ENCODE measurements at places on chromosomes 3 and 15.

DNA sequence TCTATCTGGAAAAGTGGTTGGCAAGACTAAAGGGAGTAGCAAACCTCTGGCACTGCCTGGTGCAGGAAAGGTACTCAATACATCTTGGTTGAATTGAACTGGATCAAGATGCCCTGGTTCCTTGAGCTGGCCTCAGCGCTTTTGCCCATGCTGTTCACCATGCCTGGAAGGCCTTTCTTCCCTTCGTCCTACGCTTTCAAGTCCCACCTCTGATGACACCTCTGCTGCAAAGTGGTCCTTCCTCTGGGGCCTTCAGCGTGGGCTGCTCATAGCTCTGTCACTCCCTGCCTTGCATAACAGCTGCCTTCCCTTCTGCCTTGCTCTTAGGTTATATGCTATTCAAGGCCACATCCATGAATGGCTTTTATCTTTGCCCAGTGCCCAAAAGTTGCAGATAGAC, 23.0 kb downstream of the ITGA11 start:
- no peak for DNase-seq

- DNase-seq = no peak
Measured at GRCh38 chr3:98780343-98780742, 17.2 kb downstream of the ST3GAL6 start.

GRCh38 chr3:9244495-9245183, 4.8 kb downstream of the SRGAP3 start:
- no peak for DNase-seq

- DNase-seq = no peak
Measured at GRCh38 chr3:64008487-64009351, 14.6 kb downstream of the PSMD6 start.

DNA sequence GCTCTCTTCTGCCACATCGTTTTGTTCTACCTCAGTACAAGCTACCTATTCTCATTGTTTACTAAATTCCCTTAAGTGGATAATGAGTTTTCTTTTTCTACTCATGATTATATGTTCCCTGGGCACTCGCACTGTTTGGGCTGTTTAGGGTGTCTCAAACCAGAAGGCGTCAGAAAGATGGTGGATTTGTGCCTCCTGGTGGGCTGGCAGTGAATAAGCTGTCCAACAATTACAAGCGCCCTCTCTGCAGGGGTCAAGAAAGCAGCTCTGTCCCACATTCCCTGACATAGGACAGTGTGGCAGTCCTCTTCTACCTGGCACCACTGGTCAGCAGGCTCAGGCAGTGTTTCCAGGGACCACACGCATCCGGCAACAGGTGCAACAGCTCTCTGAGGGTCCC, 173.4 kb upstream of the PPP2R3A start:
- no peak for DNase-seq

DNA sequence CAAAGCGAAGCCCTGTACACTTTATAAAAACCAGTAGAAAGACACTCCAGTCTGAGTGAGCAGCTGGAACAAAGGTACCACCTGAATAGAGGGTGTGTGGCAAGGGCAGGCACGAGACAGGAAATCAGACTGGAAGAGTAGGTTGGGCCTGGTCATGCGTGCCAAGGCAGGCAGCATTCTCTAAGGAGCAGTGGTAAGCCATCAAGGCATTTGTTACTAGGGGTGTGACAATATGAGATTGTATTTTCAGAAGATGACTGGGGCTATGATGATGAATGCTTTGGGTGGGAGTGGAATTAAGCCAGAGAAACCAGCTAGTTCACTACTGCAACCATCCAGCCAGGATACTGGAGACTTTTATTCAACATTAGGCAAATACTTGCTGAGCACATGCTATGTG, 5.0 kb downstream of the JMJD7 start:
- no peak for DNase-seq

GRCh38 chr15:36903922-36904556, 196.3 kb downstream of the MEIS2 start:
- DNase-seq = no peak

- no peak for DNase-seq
Measured at GRCh38 chr3:48930590-48930989, 11.9 kb downstream of the ARIH2 start.

GRCh38 chr3:76673171-76673570, 366.7 kb upstream of the ROBO2 start:
- DNase-seq = no peak

- no peak for DNase-seq
Measured at GRCh38 chr3:143637133-143637532, 211.1 kb downstream of the SLC9A9 start.

DNA sequence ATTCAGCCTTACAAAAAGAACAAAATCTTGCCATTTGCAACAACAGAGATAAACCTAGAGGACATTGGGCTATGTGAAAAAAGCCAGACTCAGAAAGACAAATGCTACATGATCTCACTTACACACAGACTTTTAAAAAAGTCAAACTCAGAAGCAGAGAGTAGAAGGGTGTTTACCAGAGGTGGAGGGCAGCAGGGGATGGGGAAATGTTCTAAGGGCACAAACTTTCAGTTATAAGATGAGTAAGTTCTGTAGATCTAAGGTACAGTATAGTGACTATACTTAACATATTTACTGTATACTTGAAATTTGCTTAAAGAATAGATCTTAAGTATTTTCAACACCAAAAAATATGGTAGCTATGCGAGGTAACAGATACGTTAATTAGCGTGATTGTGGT, 3.0 kb downstream of the MYEF2 start:
- DNase-seq = no peak

DNA sequence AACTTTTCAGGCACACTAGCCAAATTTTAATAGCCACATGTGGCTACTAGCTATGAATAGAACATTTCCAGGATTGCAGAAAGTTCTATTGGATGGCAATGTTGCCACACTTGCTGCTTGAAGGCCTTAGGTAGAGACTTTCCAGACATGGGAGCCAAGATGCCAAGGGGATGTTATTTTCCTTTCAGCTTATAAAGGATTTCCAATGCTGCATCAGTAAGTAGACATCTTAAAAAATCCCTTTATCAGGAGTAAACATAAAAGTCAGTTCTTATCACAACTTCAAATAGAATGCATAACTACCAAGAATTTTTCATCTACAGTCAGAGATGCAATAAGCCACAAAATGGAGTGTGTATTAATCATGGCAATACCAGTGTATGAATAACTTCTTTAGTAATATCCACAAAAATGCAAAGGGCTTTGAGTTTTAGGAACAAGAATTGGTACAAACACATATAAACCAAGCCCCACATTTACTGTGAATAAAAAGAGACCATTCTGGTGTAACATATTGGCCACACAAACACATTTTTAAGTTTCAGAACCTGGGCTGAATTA, 457.1 kb upstream of the ADAMTS9 start:
- DNase-seq = no peak

- no peak for DNase-seq
Measured at GRCh38 chr3:42055291-42055690, 35.9 kb upstream of the TRAK1 start.

GRCh38 chr3:193140381-193140780, 100.6 kb upstream of the PLAAT1 start:
- DNase-seq = no peak

- DNase-seq = no peak
Measured at GRCh38 chr3:72176537-72177041, 391.6 kb upstream of the PROK2 start.

DNA sequence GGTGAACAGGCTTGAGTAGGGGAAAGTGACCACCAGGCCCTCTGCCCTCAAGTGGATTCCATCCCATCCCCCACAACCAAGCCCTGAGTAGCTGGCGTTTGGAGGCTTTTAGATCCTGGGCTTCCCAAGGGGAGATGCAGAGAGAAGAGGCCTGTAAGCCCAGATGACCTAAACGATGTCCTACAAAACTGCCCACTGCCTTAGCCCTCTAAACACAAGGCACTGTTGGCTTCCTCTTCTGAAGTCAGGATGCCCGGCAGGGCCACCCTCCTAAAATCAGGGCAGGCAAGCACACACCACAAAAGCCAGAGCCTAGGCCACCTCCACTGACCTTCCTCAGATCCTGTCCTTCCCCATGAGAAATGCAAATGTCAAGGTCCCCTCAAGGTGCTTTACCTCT, 68.6 kb downstream of the ADCY5 start:
- DNase-seq = no peak

GRCh38 chr3:58384381-58385090, 49.1 kb downstream of the PDHB start:
- DNase-seq = no peak

GRCh38 chr3:186362537-186362842, 456 bp upstream of the DGKG start:
- DNase-seq = no peak

GRCh38 chr3:14811684-14812083, 7.1 kb upstream of the FGD5 start:
- no peak for DNase-seq

DNA sequence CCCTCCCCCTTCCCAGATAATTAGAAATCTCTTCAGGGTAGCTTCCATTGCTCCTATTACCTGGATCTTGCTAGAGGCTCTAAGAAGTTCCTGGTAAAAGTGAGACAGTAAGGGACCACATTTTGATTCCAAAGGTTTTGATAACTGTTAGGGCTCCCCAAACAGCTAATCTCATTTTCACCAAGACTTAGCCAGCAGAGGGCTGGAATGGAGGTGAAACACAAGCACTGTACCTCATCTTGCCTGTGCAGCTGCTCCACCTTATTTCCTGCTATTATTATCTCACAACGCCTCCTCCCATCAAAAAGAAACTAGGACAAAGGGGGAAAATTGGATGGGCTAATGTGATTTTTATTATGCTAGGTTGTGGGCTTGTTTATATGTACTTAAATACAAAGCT, 7.3 kb downstream of the SETD5 start:
- DNase-seq = no peak

- DNase-seq = no peak
Measured at GRCh38 chr15:48596841-48597240, 48.7 kb downstream of the FBN1 start.

DNA sequence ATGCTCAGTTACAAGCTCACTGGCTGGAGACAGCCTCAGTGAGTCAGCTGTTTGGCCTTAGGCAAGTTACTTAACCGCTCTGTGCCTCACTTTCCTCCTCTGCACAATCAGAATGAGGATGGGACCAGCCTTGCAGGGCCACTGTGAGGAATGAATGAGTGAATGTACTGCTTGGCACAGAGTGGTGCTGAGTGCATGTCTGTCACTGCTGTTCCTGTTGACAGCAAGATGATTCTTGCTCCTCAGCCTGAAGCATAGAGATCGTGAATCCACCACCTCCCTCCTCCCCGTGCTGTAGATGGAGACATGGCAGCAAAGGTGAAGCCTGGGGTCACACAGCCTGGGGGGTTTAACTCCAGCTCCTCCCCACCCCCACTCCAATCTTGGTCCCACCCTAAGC, 14.6 kb upstream of the GRIP2 start:
- no peak for DNase-seq

GRCh38 chr15:92101708-92102394, 248.3 kb downstream of the SLCO3A1 start:
- DNase-seq = no peak

DNA sequence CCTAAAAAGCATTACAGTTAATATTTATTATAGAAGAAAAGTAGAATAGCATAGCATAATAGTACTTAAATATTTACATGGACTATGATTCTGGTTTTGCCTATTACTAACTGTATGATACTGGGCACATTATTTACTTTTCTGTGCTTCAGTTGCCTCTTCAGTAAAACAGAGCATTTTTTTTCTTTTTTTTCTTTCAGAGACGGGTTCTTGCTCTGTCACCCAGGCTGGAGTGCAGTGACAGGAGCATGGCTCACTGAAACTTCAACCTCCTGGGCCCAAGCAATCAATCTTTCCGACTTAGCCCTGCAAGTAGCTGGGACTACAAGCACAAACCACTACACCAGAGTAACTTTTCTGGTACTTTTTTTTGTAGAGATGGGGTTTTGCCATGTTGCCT, 47.0 kb downstream of the GYG1 start:
- no peak for DNase-seq

DNA sequence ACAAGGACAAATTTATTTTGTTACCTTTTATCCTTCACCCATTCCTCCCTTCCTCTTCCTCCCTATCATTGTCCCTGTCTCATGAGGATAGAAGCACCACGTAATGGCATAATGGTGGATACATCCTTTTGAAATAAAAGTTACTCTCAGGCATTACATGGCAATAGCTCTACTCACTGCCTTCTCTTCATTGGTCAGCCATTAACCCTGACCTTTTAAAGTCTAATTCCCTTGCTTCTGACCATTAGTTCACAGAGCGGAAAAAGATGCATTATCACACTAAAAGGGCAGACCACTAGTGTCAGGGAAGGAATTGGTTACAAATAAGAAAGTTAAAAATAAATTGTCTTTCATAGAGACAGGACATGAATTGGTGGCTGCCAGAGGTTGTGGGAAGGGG, 54.6 kb upstream of the EIF1B start:
- DNase-seq = no peak

DNA sequence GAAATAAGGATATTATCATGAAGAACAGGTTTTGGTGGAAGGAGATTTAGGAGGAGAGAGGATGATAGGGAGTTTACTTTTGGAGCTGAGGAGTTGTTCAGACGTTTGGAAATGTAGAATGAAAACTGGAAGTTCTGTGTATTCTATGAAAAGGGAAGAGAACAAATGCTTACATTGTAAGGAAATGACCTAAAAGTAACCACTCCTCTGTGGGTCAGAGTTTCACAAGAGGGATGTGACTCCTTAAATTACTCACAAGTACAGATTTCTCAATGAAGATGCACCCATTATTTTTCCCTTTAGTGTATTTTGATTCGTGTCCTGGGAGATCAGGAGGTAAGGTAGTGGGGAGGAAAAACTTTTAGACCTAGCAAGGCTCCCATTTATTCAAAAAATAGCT, 4.0 kb downstream of the RNF13 start:
- peak; percentile 21 for DNase-seq

GRCh38 chr15:90230071-90230494, 3.7 kb downstream of the CIB1 start:
- DNase-seq = no peak

DNA sequence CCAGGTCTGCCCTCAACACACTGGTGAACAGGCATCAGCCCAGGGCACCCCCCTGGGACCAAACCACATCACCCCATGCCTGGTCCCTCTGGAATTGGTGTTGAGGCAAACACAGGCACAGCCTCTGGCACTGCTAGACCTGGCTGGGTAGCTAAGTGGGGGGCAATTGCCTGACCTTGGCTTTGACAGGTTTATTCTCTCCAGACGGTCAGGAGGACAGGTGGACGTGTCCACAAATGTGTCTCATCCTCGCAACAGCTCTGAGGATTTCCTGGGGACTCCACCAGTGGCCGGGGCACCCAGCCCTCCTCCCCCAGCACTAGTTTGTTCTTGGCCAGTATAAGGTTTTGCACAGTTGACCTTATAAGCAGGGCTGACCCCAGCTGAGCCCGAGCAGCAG, 31.3 kb downstream of the TKT start:
- no peak for DNase-seq

DNA sequence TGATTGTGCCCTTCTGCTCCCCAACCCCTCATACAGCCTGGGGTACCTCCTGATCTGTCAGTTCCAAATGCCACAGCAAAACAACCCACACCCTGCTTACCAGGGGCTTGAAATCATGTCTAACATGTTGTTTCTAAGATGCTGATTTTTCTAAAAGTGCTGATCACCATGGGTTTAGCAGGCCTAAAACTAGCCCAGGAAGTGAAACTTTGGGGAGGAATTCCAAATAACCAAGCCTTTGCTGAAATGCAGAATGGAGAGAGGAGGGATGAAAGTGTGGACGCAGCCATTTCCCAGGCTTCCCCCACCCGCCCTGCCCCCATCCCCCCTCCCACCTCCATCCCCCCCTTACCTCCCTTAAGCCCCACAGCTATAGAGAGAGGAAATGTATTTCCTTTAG, 2.0 kb upstream of the HRH1 start:
- no peak for DNase-seq

GRCh38 chr3:64728994-64729393, 41.2 kb upstream of the ADAMTS9 start:
- DNase-seq = no peak

- DNase-seq = peak; percentile 41
Measured at GRCh38 chr3:65732051-65732935, 306.4 kb downstream of the MAGI1 start.
